ENCODE measurements at places on chromosomes 16 and 17.

- DNase-seq: peak; percentile 84
These were observed 12.5 kb downstream of the EPN2 start for GRCh38 chr17:19249681-19250080.

GRCh38 chr16:29984764-29985147 lies 10.7 kb downstream of the HIRIP3 start:
- DNase-seq: no peak

DNA sequence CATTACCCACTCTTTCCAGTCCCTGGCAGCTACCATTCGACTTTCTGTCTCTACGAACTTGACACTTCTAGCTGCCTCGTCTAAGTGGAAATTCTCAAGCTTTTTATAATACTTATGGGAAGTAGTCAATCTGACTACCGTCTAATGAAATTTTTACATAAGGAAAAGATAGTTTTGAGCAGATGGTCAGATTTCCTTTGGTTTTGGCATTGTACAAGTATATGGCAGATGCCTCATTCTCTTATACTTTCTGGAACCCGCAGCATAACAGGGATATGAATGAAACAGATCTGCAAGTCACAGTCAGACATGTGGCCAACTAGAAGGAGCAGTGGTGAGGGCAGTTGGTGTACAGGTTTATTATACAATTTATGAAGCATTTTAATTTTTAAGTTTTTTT lies 146.0 kb downstream of the PITPNC1 start:
- no peak for DNase-seq

- no peak for DNase-seq
These were observed 24.2 kb downstream of the B9D1 start for GRCh38 chr17:19338031-19338990.

- peak; percentile 9 for DNase-seq
These were observed 28.7 kb downstream of the GSE1 start for GRCh38 chr16:85641776-85642176.

- DNase-seq: no peak
These were observed 54.5 kb downstream of the PAFAH1B1 start for GRCh38 chr17:2647957-2648356.

GRCh38 chr17:40295488-40296436 lies 8.1 kb downstream of the CDC6 start:
- no peak for DNase-seq

Measured in stromal cell of bone marrow (primary cell).